C1 segment of cervical spinal cord (tissue), 14 donors: ENCODE measurements at places on chromosomes 13 and 19.

DNA sequence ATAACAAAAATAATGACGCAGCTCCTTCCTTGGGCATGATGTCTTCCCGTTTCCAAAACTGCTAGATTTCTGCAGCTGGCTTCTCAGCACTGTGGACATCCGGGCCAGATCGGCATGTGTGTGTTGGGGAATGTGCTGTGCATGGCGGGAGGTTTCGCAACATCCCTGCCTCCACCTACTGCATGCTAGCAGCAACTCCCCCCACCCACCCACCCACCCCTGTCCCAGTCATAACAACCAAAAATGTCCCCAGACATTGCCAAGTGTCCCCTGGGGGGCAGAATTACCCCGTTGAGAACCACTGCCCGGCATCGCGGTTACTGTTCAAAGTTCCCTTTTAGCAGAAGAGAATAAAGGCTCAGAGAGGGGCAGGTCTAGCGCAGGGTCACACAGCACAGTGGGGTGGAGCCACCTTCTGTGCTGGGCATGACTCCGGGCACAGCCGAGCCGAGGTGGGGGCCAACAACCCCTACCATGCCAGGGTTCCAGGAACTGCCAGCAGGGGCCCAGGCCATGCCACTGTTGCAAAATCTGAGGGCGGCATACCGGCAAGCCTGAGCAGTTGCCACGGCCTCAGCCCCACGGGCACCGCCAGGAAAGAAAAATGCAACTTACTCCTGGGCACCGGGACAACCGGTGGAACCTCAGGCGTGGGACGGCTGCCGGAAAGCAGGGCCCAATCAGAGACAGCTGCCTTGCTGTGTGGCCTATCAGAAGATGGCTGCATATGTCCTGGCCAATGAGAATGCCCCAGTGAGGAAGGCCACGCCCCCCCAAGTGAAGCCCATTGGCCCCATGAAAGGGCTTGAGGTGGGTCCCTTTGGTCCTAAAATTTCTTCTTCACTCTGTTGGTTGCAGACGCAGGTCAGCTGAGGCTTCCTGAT lies 22.5 kb upstream of the NFIC start:
- DNase-seq, result peak; percentile 92

GRCh38 chr13:40470660-40471059 lies 195.8 kb downstream of the FOXO1 start:
- no peak for DNase-seq

DNA sequence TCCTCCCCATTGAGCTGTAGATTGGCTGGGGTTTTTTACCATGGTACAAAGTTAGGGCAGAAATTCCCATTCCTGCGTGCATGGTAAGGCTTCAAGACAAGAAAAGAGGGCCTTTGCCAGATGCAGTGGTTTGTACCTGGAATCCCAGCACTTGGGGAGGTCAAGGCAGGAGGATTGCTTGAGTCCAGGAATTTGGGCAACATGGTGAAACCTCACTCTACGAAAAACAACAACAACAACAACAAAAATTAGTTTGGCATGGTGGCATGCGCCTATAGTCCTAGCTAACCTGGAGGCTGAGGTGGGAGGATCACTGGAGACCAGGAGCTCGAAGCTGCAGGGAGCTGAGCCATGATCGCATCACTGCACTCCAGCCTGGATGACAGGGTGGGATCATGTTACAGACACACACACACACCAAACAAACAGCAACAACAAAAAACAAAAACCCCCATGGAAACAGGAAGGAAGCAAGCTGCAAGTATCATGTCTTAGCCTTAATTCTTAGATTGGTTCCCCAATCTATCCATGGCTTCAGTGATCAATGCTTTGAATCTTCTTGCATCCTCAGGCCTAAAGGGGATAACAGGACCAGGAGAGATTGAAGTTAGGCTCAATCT lies 5.5 kb upstream of the WTIP start:
- DNase-seq, result no peak

- DNase-seq, result peak; percentile 44
Observed at GRCh38 chr19:33406521-33407139, 33.1 kb downstream of the CEBPG start.

GRCh38 chr19:54644056-54644455 lies 13.8 kb downstream of the LILRB1 start:
- DNase-seq, result peak; percentile 12

- no peak for DNase-seq
Observed at GRCh38 chr19:52527956-52528351, 486 bp downstream of the ZNF808 start.

DNA sequence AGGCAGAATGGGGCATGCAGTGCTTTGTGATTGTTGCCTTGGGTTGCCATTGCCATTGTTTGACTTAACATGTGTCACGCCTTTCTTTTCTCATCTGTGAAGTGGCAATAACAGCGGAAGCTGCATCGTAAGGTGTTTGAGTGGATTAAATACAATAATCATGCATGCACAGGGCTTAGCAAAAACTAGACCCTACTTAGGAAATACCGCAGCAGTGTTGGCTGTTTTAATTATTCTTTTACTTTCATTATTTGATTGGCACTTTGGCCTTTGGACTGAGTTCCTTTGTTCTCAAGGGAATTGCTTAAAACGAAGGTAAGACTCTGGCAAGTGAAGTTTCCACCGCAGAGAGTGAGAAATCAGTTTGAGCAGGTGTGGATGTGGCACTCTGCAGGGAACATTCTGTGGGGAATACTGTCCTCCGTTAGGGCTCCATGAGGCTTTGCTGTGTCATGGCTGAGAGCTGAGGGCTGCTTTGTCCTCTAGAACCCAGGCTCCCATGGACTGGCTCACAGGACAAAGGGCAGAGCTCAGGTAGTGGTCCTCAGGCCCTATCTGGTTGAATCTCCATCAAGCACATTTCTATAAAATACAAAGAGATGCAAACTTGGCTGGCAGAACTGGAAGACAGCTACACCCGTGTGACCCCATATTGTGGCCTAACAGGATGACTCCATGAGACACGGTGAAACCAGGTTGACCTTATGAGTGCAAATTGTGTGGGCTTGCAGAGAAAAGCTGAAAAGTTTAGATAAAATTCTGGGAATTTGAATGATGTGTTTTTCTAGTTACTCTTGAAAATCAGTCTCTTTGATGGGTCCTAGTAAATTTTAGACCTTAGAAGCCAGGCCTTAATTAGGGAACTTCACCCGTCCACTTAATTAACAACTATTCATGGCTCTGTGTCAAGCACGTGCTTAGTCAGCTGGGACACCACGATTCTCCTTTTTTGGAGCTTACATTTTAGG lies 407.2 kb downstream of the KCNRG start:
- no peak for DNase-seq

DNA sequence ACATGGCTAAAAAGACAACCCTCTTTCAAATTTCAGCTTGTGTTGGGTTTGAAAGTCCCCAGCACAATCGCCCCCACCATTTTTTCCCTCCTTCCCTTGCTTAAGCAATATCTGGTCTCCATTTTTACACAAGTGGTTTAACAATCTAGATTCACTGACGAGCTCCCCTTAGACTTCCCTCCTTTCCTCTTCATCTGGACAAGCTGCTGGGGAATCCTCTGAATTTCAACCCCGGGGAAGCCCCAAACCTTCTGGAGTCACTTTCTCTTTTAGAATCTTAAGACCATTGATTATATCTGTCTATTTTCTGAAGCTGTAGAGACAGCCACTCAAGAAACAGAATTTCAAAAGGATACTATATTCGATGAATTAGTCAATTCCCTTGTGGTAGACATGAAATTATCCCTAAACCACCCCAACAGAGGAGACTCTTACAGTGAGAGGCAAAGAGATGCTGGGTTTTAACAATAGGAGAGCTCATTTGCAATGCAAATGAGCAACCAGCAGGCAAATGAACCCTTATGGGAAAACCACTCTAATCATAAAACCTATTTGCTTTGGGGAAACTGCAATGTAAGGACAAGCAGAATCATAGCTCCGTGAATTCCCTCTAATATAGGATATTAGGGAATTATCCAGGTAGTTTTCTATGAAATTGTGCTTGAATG lies 78.9 kb downstream of the TEX26 start:
- DNase-seq, result no peak

DNA sequence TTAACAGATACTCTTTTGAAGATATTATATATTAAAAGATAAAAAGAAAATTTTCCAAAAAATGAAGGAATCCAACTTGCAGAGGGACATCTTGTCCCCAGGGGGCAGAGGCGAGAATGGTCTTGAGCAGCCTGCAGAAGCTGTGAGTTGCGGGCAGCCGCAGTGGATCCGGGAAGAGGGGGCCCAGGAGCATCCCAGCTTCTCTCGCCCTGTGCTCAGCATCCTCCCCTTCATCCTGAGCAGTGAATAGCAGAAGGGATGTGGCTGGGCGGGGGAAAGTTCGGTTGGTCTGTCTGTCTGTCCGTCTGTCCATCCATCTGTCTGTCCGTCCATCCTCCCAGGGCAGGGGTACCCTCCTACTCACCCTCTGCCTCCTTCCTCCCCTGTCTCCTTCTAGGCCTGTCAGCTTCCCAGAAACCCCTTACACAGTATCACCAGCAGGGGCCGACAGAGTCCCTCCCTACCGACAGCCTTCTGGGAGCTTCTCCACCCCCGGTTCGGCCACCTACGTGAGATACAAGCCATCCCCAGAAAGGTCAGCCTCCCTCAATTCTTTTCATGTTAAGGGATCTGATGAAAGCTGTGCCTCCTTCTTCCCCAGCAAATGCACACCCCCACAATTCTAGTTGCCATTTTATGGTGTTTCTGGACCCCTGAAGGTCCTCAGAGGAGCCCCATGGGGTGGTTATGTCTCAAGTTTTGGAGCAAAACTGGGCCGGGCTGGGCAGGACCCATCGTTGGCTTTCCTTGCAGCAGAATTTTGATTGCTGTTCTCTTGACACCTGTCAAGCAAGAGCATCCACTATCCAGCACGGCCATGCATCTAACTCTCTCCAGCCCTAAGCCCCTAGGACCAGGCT lies 81.6 kb downstream of the DPF1 start:
- peak; percentile 32 for DNase-seq

- no peak for DNase-seq
Observed at GRCh38 chr19:5321851-5322681, 18.5 kb downstream of the PTPRS start.

GRCh38 chr13:36154567-36155291 lies 23.5 kb upstream of the DCLK1 start:
- DNase-seq, result no peak

GRCh38 chr13:99041337-99041736 lies 63.5 kb upstream of the DOCK9 start:
- no peak for DNase-seq

GRCh38 chr19:9584073-9584833 lies at the start of gene ZNF121:
Gene ZNF121 (minus strand): TSS chr19:9584504. CDS start chr19:9568097, 16,407 bp downstream.
- DNase-seq, result peak; percentile 85

- DNase-seq, result no peak
Observed at GRCh38 chr19:30609656-30610270, 237.6 kb downstream of the ZNF536 start.

DNA sequence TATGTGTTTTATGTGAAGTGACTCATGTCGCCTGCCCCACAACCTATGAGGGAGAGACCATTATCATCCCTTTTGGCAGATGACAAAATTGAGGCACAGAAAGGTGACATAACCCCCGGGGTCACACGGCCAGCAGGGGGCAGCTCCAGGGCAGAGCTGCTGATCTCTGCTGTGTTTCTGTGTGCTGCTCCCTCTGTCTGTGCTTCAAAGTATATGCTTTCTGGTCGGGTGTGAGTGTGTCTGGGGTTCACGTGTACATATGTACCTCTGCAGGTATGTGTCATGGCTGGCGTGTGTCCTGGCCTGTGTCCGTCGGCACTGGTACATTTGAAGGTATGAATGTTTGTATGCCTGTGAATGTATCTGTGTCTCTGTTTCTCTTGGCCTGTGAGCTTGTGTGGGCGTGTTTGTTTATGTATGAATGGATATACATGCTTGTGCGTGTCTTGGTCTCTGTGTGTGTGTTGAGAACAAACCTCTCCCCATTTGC lies 7.1 kb downstream of the LIPE start:
- no peak for DNase-seq

GRCh38 chr13:106958621-106959048 lies 390.7 kb upstream of the ARGLU1 start:
- DNase-seq, result no peak

GRCh38 chr19:14367016-14367415 lies 14.2 kb upstream of the ADGRE5 start:
- DNase-seq, result no peak

GRCh38 chr19:8253678-8254077 lies 44.5 kb downstream of the CERS4 start:
- no peak for DNase-seq

DNA sequence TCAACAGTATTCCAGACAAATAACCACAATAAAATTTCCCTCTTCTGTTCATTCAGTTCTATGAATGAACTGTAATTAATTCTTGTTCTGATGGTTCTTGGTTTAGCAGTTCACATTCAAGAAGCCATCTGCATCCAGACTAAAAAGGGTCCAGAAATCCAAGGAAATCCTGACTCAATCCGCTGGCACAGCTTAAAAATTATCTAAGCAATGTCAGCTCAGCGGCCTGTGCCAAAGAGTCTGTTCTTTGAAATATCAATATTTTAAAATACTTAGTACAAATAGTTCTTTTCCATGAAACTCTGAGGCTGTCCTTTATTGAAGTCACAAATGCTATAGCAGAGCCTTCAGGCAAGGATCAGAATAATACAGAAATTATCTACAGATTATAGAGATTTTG lies 57.2 kb downstream of the DHRS12 start:
- DNase-seq, result no peak

DNA sequence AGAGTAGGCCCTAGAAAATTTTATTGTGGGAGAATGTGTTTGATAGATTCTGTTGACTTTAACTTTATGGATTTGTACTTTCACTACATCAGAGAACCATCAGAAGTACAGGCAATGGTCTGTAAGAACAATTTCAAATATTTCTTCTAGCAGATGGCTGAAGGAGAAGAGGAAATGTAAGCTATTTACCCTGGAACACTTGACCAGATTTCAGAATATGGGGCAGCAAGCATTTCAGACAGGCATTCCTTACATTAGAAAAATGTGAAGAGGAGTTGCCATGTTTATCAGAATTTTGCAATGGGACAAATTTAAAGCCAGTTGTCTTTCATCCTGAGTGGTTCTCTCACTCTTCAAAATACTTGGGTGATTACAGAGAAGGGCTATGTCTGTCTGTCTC lies 7.5 kb downstream of the FRY start:
- no peak for DNase-seq

DNA sequence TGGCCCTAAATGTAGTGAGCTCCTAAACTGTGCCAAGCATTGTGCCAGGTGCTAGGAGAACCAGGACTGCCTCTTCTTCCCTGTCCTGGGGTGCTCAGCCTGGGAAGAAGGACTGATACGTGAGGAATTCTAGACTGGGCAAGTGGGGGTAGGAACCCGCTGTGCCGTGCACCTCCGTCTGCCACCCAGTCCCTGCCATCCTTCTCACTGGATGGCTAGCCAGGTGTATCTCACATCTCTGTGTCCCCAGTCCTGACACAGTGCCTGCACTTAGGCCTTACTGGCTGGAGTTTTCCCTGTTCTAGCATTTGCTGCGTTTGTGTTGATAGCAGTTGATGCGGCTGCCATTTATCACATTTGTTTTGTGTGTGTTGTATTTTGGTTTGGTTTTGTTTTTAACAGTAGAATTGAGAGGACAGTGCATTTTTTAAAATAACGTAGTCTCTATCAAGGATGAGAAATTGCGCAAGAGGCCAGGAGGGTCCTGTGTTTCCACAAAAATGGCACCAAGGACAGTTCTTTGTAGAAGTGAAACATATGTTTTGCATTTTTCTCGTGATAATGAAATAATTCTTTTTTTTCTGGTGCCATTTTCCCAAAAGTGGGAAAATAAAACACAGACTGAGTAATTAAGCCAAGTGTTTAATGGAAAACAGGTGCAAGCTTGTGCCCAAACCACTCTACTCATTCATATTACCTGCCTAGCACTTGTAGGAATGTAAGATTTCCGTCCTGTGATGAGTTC lies 4.7 kb upstream of the GPR183 start:
- DNase-seq, result no peak

GRCh38 chr19:11028146-11028545 lies 61.1 kb upstream of the LDLR start:
- DNase-seq, result no peak
